Femur (tissue), 1 donor: ENCODE measurements at places on chromosomes 4 and X.

DNA sequence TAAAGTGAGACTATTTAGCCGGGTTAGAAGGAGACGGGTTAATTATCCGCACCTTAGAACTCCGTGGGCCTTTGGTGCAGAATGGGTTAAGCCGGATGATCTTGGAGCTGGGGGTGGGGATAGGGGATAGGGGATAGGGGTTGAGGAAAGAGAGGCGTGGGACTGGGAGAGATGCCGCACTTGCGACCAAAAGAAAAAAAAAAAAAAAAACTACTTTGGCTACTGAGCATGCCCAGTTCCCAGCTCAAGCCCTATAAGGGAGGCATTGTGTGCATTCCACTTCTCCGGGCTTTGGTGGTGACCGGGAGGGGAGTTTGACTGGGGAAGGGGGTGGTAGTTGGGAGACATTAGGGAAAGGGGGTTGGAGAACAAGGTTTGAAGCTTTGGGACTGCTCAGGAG, at the start of gene SLITRK4:
TSS of gene SLITRK4 (minus strand) at position 187 of the 400 bp plus-strand sequence. CDS start 4,993 bp downstream, outside the sequence.
- peak; percentile 26 for DNase-seq

DNA sequence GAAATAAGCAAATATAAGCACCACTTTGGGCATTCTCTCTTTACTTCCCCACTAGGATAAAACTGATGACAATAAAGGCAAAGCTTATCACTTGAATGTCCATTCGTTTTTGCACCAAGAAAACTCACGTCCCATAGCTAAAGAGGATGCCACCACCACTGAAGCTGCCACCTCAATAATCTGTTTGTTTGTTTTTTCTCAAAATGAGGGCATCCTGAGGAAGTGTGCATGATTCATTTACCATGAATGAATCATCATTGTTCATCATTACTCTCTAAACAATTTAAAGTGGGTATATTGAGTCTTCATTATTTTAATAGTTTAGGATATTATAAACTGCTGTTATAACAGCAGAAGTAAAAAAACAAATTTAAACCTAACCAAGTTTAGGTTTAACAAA, 168.2 kb downstream of the DCTD start:
- no peak for DNase-seq

- DNase-seq: no peak
These were observed 105.6 kb downstream of the AMMECR1 start for GRCh38 chrX:110212299-110212698.

DNA sequence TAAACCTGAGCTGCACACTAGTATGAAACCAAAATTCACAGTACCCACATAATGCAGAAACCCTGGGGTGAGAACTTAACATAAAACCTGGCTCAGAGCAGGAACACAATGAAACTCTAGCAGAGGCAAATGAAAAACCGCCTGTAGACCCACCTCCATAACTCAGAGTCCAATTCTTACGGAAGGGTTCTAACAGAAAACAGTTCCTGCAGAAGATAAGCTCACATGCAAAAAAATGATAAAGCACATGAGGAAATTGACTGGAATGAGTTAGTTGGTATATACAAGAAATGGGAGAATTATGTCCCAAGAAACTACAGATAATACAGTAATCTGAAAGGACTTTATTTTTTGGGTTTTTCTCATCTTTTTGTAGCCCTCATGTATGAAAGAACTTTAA, 14.7 kb downstream of the RTL9 start:
- no peak for DNase-seq

DNA sequence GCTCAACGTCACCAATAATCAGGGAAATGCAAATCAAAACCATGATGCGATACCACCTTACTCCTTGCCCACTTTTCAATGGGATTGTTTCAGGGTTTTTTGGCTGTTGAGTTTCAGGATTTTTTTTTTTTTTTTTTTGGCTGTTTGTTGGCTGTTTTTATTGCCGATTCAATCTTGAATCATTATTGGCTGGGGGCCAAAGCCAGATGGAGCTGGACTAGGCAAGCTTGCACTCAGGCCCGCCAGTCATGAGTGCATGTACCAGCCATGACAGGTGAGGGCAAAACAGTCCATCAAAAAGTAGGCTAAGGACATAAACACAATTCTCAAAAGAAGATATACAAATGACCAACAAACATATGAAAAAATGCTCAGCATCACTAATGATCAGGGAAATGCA, 13.3 kb downstream of the YIPF7 start:
- DNase-seq: no peak

- DNase-seq: no peak
These were observed 1058.9 kb downstream of the C4orf33 start for GRCh38 chr4:130154901-130155300.

GRCh38 chrX:8760021-8760420, 28.1 kb upstream of the ANOS1 start:
- no peak for DNase-seq

GRCh38 chr4:1797861-1798579, 4.9 kb downstream of the FGFR3 start:
- no peak for DNase-seq

- no peak for DNase-seq
These were observed 99.5 kb downstream of the ARHGAP6 start for GRCh38 chrX:11566173-11566572.
